Stimulated activated CD8-positive, alpha-beta memory T cell treated with anti-CD3 and anti-CD28 coated beads, Interleukin-4, amount 100 ng/mL, for 4 hours (primary cell): ENCODE measurements at places on chromosomes 2 and 18.

DNA sequence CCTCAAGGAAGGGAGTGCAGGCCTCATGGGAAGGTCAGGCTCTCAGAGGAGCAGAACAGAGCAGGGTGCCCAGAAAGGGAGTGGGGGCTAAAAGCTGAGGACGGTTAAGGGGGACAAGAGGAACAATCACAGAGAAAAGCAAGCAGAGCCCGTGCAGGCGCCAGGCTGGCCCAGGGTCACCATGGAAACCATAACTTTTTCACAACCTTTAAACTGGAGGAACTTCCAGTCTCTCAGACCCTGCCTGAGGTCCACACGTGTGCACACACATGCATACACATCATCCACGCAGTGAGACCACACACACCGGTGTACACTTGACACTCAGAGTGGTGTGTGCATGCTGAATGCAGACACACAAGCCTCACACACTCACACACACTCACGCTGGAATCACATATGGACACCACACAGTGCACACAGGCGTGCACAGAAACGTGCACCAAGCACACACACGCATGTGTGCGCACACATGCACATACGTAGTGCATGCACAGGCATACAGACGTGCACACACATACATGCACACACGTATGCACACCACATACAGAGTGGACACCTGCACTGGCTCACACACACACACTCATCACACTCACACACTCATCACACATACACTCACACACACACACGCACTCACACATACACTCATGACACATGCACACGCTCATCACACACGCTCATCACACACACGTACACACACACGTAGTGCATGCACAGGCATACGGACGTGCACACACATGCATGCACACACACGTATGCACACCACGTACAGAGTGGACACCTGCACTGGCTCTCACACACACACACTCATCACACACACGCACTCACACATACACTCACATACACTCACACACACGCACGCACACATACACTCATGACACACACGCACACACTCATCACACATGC lies 37.2 kb upstream of the SNED1 start:
- DNase-seq: no peak

- no peak for DNase-seq
Measured at GRCh38 chr2:174967086-174967485, 38.1 kb downstream of the CHN1 start.

GRCh38 chr18:11653521-11653920 lies 35.5 kb upstream of the GNAL start:
- no peak for DNase-seq

GRCh38 chr18:49628119-49628518 lies 66.3 kb downstream of the LIPG start:
- no peak for DNase-seq

- no peak for DNase-seq
Measured at GRCh38 chr2:79994161-79994560, 310.4 kb downstream of the LRRTM1 start.

- no peak for DNase-seq
Measured at GRCh38 chr2:189581354-189582139, 961 bp upstream of the SLC40A1 start.

GRCh38 chr2:23385351-23385747 lies 370 bp downstream of the KLHL29 start:
- DNase-seq: no peak

- no peak for DNase-seq
Measured at GRCh38 chr2:102295566-102295965, 15.8 kb upstream of the IL1RL1 start.

DNA sequence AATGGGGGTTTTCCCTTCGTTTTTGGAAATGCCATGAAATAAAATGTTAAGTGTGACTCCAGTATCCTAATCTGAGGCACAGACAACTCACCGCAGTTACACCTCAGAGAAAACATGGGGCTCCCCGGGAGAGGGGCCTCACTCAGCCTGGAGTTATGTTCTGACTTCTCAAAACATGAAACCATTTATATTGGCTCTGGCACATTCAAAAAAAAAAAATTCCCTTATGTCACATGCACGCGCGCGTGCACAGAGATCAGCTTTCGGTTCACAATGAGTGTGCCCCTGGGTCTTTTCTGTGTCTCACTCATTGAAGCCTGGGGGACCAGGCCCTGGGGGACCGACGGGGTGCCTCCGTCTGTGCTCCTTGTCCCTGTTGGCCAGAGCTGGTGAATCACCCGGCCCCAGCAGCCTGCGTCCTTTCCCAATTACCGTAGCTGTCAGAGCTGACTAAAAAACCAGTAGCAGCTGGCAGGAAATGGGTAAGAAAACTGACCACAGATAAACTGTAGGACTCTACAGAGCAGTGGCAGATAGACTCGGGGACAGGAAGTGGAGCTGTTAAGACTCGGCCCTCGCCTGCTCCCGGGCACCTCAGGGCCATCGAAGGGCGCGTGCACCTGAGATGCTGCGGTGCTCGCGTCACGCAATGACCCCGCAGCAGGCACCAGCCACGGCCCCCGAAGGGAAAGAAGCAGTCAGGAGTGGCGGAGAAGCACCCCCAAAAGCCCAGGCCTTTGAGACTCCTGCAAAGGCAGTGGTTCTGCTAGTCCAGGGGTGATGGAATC lies 138.3 kb upstream of the ID2 start:
- peak; percentile 29 for DNase-seq

GRCh38 chr18:14914771-14915170 lies 166.8 kb downstream of the ANKRD30B start:
- no peak for DNase-seq

DNA sequence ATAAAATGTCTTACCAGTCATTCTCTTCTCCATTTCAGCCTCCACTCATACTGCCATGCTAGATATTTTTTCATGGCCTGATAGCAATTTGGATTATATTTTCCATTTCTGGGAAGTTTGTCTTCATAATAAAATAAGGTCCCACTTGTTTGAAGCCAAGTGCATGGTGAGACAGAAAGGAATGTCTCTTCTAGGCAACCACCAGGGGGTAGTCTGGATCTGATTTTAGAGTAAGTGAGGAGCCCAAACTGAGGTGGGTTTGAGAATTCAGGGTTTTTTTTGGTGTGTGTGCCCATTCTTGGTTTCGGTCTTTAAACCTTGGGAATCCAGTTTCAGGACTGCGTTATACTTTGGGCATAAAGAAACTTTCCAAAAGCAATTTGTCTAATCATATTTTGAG lies 315.5 kb downstream of the RPRM start:
- DNase-seq: no peak

- no peak for DNase-seq
Measured at GRCh38 chr18:63189817-63190216, 129.8 kb downstream of the BCL2 start.

- no peak for DNase-seq
Measured at GRCh38 chr2:200613692-200614091, 27.9 kb downstream of the AOX1 start.

- no peak for DNase-seq
Measured at GRCh38 chr2:47086571-47086970, 68.5 kb downstream of the STPG4 start.

- no peak for DNase-seq
Measured at GRCh38 chr2:110688594-110689091, 10.8 kb upstream of the BUB1 start.

GRCh38 chr18:75391279-75392225 lies 36.0 kb downstream of the SMIM21 start:
- no peak for DNase-seq

GRCh38 chr2:50026236-50026635 lies 871.9 kb upstream of the FSHR start:
- no peak for DNase-seq

DNA sequence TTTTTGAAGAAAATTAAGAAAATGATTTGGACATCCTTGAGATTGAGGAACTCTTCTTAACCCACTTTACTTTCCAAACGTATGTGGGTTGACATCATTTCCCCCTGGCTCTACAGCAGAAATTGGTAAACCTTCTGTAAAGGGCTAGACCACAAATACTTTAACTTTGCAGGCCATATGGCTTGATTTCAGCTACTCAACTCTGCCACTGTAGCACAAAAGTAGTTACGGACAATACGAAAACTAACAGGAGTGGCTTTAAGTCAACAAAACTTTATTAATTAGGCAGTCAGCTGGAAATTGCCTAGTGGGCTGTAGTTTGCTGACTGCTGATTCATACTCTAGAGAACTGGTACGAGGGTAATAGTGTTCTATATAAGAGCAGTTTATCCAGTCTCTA lies 83.2 kb upstream of the DTNB start:
- no peak for DNase-seq
